NCI-H187 treated with DMSO at 0.1 percent for 48 hours (cell line): ENCODE measurements at places on chromosomes 3 and 15.

- DNase-seq, result no peak
Measured at GRCh38 chr15:41894791-41895463, 1.1 kb upstream of the SPTBN5 start.

- DNase-seq, result no peak
Measured at GRCh38 chr3:156716105-156716862, 41.9 kb downstream of the TIPARP start.

- no peak for DNase-seq
Measured at GRCh38 chr15:51126842-51127241, 32.1 kb upstream of the TNFAIP8L3 start.

DNA sequence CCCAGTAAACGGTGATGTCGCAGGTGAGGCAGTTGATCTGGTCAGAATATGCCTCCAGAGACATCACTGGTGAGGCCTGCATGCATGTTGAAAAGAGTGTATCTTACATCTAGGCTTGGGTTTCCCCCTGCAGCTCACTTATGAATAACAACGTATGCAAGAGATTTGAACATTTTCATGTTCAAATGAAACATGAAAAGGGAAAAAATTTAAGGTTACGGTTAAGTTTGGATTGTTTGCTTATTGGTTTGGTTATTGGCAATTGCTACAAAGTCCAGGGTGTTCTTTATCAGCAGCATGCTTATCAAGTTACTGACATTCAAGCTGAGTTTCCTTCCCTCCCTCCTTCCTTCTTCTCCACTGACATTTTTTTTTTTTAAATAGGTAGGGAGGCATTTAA, 123.2 kb downstream of the IGF1R start:
- no peak for DNase-seq

DNA sequence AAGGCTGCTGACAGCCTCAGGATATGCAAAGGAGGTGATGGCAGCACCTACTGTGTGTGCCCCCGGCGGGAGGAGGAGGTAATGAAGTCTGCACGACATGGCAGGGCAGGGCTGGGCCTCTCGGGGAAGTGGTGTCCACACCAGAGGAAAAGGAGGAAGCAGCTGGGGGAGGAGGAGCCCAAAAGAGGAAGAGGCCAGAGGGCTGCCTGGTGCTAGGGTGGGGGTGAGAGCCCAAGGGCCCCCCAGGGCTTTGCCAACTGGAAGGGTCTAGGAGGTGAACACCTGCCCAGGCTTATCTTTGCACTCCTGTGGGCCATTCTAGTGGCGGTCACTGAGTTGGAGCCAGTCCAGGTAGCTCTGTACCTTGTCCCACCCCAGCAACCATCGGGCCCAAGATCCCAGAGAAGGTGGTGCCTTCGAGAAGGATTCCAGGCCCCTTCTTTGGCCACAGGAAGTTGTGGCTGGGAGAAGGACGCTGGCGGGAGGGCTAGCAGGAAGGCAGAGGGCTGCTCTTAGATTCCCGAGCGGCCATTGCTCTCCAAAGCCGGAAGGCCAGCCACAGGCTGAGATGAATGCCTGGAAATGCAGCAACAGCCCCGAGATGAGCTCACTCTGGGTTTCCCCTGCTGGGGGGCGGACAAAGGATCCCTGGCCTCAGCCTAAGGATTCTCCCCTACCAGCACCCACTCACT, 7.0 kb downstream of the GNAI2 start:
- DNase-seq, result no peak

DNA sequence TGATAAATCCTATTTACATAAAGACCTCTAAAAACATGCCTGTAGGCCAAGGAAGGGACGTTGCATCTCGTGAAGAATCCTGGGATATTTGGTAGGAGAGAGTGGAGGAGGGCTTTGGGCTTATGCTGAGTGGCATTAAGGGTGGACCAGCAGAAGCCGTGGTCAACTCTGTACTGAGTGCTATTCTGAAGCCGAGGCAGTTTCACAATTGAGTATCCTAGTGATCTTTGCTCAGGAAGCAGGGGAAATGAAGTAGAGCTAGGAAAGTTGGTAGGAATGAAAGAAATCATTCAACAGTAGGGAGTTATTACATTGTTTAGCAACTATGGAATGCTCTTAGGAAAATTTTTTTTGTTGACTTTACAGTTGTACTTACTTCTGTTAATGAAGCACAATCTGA, 24.2 kb downstream of the MCTP2 start:
- DNase-seq, result no peak

- no peak for DNase-seq
Measured at GRCh38 chr3:189457631-189458412, 173.4 kb upstream of the TP63 start.

DNA sequence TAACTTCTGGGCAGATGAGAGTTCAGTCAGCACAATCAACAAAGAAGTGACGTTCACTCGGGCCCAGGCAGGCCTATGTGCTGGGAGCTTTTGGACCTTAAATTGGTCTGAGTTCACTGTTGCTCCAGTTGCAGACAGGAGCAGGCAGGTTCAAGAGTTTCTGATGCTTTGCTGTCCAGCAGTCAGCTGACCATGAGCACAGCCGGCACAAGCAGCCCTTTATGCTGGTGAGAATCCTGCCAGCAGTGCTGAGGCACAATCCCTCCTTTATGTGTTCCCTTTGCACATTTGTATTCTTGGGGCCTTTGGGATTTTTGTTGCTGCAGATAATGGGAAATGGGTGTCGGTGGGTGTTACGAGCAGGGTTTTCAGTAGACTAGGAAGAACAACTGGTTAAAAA, 81.2 kb upstream of the GOLGA8J start:
- DNase-seq, result no peak
